ENCODE measurements at places on chromosomes 4 and X.

DNA sequence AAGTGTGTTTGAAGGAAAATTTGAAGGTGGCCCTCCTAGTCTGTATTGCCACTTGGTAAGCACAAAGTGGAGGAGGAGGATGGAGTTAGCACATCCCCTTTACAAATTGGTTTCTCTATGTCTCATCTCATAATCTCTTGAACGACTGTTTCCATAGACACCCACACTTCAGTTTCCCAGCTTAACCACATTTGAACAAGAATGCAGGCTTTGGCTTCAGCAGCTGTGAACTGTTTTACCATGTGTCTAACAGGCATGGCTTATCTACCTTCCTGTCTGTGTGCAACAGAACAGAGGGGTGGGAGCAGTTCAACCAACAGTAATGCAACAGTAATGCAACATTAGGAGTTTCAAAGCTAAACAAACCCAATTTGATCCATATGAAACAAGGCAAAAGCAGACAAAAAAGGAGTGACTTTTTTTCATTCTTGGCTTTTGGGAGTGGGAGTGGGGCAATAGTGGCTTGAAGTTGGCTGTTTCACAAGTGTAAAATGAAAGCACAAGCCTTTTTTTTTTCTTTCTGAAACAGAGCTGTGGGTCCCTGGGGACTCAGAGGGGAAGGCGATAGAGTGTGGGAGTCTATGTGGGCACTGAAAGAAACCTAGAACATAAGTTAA is 108.0 kb downstream of the ITM2A start:
- peak; percentile 76 for DNase-seq

- no peak for DNase-seq
Observed at GRCh38 chrX:31057691-31058090, 14.2 kb downstream of the FTHL17 start.

DNA sequence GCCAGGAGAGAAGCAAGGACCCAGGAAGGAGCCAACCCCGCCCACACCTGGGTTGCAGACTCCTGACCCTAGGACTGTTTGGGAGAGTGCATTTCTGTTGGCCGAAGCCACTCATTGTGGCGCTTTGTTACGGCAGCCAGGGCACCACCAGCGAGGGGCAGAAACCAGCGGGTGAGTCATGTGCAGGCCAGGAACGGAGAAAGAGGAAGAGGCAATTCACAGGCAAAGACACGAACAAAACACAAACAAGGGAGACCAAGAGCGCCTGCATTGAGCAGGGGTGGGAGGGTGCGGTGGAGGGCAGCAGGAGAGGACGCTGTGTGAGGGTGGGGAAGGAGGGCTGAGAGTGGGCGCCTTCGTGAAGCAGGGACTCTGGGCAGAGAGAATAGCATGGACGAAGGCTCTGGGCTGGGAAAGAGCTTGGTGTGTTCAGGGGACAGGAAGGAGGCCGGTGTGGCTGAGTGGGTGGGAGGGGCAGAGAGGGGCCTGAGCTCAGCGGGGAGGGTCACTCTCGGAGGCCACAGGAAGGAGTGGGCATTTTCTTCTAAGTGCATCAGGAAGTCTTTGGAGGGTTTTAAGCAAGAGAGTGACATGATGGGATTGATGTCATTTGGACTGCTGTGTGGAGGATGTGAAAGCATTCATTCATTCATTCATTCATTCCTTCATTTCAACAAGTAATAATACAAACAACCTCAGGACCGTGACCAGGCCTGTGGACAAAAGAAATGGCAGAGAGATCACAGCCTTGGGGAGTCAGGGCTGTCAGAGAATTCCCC is 12.2 kb upstream of the WFS1 start:
- no peak for DNase-seq

DNA sequence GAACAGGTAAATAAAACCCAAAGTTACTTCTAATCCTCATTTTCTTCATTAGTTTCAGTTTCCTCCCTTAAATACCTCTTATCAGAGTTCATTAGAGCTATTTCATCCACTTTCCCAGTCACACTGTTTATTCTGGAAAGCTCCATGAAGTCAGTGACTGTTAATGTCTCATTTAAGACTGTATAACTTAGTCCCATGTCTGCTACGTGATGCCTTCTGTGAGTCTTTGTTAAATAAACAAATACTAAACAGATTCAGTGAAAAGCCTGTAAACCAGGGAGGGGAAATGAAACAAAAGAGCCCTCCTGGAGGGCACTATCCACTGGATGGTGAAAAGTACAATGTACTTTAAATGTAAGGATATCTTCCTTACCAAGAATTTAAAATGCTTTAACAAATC is 24.7 kb downstream of the ACE2 start:
- DNase-seq: no peak

DNA sequence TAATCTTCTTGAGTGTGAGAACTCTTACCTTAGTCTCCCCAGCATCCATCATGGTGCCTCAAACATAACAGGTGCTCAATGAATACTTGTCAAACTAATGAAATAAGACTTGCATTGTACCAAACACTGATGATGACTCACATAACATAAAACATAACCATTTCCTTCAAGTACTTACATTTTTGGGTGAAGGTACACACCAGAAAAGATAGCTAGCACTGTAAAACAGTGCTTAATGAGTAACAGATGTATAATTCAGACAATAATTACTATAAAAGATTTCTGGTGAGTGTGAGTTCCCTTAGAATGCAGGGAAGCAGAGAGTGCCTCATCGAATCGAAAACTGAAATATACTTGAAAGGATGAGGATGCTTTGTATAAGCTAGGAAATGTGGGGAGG is 70.1 kb upstream of the HCCS start:
- DNase-seq: no peak

DNA sequence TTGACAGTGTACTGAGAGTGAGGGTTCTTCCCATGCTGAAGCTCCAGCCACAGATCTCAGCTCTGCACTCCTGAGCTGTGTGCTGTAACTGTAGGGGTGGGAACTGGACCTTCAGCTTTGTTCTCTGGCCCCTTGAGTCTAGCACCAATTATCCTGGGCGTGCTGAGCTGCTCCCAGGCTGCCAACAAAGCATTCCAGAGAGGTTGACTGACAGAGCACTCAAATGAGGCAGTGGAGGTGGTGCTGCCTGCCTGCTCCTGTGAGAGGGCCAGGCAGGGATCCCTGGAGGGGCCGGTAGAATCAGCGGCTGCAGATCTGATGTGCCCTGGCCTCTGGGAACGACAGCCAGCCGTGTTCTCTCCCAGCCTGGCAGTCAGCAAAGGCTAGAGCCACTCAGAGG is 375.7 kb upstream of the AADAT start:
- DNase-seq: no peak

GRCh38 chr4:109981936-109982335 is 69.3 kb downstream of the EGF start:
- no peak for DNase-seq

- DNase-seq: no peak
Observed at GRCh38 chr4:24897639-24898038, 15.2 kb downstream of the CCDC149 start.

- DNase-seq: no peak
Observed at GRCh38 chr4:26568446-26568994, 15.4 kb upstream of the TBC1D19 start.

- DNase-seq: no peak
Observed at GRCh38 chr4:160772668-160773067, 1391.1 kb downstream of the FSTL5 start.

- DNase-seq: no peak
Observed at GRCh38 chr4:21948347-21949072, at the start of gene KCNIP4. KCNIP4 (minus strand) TSS chr4:21948772.

DNA sequence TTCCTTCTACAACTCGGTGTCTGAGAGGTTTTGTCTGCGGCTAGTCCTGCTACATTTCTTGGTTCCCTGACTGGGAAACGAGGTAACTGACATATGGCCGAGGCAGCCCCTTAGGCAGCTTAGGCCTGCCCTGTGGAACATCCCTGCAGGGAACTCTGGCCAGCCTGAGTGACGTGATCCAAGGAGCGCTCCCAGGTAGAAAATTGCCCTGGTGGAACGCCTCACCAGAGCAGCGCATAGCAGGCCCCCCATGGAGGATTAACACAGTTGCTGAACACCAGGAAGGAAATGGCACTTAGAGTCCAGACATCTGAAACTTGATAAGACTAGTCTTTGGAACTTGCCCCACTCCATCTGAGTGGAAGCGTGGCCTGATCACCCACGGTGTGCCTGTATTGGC is 837.4 kb upstream of the NDST4 start:
- no peak for DNase-seq

DNA sequence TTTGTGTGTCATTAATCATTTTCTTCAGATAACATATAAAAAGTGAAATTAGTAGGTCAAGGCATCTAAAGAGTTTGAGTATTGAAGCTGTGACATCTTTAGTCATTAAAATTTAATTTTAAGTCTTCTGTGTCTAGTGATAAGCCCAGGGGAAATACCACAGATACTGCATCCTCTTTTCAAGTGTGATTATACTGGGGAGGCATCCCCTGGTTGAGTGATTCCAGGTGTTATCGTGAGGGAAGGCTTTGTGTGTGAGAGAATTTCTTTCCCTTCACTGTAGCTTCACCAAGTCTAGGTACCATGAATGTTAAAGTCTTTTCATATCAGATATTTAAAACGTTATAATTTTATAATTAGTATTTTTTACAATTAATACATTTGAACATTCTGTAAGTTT is 193.4 kb downstream of the FRAS1 start:
- DNase-seq: no peak

DNA sequence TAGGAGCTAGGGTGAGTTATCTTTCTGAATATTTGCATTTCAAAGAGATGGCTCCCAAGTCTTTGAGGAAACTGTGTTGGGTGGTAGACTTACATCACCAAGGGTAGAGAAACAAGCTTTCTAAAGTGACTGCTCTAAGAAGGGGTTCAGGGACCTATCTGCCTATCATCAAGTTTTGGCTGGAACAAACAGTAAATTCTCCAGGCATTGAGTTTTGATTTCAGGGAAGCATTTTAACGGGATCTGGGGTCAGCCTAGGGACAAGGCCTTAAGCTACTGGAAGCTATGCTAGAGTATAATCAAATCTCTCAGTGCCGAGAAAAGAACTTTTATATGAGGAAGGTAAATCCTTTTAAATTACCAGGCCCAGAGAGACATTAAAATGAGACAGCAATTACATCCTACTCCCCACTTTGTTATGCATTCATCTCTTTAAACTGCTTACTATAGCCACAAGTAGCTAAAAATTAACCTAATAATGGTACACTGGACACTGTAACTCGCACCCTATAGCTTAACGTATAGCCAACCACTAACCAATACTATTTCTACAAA is 2.0 kb upstream of the NUDT9 start:
- DNase-seq: no peak

GRCh38 chr4:185201977-185202962 is 1.5 kb downstream of the CFAP97 start:
- peak; percentile 71 for DNase-seq

- no peak for DNase-seq
Observed at GRCh38 chr4:6886886-6887285, 22.7 kb upstream of the TBC1D14 start.

- no peak for DNase-seq
Observed at GRCh38 chr4:14445882-14446281, 556.4 kb upstream of the CPEB2 start.

DNA sequence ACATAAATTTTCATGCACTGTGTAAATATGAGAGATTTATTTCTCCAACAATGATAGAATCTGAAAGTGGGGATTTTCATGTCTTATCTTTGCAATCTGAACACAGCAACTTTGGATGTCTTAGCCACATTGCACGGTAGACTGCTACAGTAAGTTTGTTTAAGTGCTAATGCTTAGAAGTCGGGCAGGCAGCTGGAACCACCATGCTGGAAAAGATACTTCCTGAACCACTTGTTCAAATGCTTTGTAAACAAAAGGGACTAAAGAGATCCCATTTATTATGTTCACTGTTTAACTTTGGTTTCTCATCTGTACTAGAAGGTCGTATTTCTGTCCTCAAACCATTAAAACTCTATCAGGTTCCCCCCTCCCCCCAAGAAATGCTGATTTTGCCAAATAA is 555.9 kb upstream of the DIPK2B start:
- no peak for DNase-seq

DNA sequence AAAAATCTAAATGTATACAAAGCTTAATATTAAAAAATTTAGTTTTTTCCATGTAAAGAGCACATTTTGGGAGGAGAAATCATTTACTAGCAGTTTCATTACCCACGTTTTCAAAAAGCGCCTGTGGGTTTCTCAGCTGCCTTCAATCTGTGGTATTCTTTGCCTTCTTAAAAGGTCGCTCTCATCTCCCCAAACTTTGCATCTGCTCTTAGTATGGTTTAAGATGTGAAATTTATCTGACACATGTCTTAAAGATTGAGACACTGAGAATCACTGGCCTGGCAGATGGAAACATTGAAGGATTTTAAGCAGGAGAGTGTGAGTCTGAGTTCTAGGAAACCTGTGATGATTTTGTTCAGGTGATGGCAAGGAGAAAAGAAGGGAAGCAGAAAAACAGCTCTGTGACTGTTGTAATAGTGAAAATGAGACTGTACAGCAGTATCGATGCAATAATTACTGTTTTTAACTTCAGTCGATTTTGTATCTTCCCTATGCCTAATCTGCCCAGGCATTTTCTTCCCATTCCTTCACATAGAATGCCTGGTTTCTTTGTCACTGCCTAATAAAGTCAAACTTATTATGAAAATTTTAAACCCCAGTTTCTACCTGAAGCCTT is 75.9 kb downstream of the PAQR3 start:
- DNase-seq: no peak

GRCh38 chrX:32954125-32954524 is 257.2 kb downstream of the DMD start:
- DNase-seq: no peak

GRCh38 chr4:153204728-153205648 is 745 bp downstream of the TRIM2 start:
- peak; percentile 48 for DNase-seq

DNA sequence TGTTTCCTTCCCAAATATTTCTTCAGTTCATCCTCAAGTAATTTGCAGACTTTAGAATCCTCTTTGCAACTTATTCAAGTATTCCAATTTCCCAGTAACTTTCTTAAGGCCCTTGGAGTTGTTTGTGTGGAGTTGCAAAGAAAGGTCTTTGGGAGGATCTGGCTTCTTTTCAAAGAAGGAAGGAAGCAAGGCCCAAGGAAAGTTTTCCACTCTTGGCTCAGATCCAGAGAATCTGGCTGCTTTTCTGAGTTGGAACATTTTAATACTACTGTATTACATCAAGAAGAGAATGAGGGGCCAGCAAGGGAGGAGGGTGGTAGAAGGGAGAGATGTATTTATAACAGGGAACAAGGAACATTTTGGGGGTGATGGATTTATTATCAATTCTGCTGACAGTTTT is 10.5 kb downstream of the CDX4 start:
- DNase-seq: no peak

All from CD4-positive, alpha-beta T cell treated with Interleukin-12 subunit alpha and Interleukin-12 subunit beta, for 1 hour (primary cell).